ENCODE measurements at places on chromosomes 5 and 9.

DNA sequence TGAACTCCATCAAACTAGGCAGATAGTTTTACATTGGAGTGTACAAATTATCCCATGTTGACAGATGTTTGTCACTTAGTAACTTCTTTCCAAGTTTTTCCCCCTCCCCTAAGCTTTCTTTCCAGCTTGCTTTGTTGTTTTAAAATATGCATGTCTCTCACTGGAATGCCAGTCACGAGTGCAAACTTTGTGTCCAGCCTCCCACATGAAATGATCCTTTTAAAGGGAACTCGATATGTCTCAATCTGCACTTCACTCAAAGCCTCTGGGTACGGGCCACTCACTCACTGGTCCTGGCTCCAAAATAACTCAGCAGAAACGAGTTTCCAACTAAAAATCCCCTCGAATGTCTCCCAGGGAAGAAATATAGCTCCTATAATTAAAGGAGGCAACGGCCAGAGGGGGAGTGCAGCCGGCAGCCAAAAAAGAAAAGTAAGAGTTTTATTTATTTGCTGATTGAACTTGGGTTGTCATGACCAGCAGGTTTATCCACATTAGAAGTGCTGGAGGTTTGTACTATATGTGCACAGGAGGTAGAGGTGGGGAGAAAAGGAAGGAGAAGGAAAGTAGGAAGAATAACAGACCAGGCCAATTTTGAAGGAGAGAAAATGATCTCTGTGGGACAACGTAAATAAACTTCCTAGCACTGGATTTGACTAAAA lies 17.5 kb downstream of the NR2F1 start:
- no peak for DNase-seq

DNA sequence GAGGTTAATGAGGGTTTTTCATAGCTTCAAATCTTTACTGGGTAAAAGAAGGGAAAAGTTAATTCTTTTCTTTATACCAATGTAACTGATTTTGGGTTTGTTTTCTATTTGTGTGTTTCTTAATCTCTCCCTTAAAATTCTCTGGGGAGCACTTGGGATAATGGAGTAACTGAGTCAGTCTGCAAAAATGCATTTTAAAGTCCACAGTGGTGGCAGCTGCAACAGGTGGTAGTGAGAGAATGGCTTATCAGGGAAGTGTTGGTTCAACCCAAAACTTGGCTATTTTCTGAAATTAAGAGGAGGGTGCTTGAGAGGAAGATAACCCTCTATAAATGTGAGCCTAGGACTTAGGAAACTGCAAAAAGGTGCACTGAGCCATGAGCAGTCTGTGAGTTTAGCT lies 39.9 kb upstream of the ASTN2 start:
- no peak for DNase-seq

DNA sequence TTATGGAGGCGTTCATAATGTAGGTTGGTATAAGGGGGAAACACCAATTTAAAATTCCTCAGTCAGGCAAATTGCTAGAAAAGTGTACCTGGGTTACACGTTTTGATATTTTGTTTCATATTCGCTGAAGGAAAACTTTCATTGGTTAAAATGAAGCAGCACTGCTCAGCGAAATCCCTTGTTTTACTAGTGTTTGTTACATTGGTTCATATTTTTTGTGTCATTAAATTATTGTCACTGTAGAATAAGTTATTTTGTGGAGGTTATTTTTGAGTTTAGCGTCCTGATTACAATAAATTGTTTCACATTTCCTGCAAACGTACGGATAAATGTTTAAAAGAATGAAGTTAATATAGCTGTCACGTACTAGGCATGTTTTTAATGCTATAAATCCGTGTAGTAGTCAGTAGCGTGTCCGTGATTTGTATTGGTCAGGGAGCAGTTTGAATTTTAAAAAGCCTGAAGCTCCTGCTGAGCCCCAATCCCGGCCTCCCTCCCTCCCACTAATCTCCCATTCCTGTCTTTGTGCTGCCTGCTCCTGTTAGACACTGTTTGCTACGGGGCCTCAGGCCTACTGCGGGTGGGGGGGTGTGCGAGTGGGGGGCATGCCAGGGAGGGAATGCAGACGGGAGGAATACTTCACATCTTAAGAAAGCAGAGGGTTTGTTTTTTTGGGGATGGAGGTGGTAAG lies 2.0 kb downstream of the NIPBL start:
- peak; percentile 28 for DNase-seq

DNA sequence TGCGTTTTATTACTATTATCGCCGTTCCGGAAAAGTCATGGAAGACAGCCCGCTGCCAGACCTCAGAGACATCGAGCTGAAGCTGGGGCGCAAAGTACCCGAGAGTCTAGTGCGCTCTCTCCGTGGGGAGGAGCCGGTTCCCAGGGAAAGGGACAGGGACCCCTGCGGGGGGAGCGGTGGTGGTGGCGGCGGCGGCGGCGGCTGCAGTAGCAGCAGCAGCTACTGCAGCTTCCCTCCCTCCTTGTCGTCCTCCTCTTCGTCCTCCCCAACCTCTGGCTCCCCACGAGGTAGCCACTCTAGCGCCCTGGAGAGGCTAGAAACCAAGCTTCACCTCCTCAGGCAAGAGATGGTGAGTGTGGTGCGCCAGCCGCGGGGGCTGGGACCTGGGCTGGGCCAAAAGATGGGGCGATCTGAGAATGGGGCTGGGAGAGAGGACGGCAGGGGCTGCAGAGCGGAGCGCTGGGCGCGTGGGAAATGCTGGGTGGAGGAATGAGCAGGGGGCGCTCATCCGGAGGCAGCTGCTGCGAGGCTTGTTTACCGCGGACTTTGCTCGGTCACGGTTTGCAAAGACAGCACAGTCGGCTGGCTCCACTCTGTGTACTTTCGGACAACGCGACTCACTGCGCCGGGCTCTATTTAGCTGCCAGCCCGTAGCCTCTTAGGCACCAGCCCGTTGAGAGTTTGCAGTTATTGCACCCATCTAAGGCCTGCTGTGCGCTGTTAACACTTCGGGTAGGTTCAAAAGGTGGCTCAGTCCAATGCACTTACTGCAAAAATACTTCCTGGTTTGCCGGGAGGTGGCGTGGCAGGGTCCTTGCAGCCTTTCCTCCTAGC lies 1.1 kb downstream of the LURAP1L start:
- DNase-seq: peak; percentile 22

DNA sequence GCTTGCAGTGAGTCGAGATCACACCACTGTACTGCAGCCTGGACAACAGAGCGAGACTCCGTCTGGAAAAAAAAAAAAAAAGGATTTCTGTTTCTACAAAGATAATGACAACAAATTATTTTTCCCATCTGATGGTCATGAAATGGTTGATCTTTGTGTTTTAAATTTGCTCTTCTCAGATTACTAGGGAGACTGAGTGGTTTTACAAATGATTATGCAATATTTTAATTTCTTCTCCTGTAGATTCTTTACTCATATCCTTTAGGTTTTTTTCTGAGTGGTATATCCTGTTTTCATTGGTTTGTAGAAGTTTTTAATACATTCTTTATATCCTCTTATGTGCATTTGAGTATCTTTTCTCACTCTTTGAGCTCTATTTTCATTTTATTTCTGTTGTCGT lies 20.6 kb upstream of the AUH start:
- DNase-seq: no peak

DNA sequence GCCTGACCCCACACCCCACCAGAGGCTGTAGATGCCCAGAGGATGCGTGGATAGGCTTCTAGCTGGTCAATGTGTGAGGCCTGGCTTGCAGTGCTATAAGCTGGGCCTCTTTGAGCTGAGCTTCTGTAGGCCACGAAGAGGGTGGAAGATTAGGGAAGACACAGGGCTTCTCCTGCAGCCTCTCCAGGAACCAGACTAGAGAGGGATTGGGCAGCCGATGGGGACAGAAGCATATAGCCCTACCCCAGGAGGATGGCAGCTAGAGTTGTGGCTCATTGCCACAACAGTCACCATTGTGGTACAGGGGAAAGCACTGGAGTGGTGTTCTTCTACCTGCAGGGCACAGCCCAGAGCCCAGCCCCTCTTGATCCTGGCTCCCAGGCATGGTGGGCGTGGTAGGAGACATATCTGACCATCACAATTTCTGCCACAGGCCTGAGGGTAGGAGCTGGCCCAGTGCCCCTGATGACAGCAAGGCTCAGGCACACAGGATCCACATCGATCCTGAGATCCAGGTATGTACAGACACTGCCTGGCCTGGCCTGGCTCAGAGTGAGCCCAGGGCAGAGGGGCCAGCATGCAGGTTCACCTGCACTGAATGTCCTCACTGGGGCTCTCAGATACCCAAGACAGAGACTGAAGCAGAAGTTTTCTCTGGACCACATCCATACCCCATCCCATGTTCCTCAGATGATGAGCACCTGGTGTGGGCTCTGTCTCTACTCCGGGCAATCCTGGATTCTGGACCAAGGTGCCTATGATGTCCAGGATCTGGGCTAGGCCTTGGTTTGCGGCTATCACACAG lies 8.7 kb downstream of the PDLIM4 start:
- DNase-seq: no peak

Data from 8988T (cell line).